ENCODE measurements at places on chromosomes 5 and 9.

GRCh38 chr9:12414514-12414913 lies 278.7 kb upstream of the TYRP1 start:
- no peak for DNase-seq

DNA sequence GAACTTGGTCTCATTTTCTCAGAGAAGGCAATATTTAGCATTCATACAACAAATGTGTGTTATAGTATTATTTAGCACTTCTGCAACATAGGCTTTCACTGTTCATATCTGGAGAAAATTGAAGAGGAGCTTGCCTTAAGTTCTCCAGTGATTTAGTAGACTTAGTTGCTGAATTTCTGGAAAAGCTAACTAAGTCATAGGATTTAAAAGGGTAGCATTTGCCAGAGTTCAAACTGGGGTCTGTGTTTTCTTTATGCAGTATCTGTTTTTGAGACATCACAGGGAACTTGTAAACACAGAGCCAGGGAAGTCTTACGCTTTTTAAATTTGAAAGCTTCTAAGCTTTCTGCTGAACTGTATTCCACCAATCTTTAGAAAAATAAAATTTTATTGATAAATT lies 8.7 kb upstream of the PCSK5 start:
- no peak for DNase-seq

DNA sequence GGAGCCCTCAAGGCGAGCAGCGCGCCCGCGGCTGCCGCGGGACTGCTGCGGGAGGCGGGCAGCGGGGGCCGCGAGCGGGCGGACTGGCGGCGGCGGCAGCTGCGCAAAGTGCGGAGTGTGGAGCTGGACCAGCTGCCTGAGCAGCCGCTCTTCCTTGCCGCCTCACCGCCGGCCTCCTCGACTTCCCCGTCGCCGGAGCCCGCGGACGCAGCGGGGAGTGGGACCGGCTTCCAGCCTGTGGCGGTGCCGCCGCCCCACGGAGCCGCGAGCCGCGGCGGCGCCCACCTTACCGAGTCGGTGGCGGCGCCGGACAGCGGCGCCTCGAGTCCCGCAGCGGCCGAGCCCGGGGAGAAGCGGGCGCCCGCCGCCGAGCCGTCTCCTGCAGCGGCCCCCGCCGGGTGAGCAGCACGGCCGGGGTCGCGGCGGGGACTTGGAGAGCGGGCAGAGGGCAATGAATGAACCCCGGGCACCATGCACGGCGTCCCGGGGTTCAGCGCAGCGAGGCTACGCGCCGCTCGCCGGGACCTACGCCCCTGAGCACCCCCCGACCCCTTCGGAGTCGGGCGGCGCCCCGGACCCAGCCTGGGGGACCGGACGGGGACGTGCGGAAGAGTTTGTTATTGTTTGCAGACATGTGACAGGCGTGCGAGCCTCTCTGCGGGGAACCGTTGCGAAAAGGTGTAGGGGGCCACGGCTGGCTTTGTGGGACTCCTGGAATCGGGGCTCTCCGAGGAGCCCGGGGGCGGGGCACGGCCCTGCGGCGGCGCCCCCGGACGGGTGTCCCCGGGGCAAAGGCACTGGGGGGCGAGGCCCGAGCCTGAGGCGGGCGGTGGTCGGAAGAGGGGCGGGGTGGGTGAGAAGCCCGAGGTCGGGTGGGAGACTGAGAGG lies 553 bp downstream of the MAP3K1 start:
- peak; percentile 58 for DNase-seq

DNA sequence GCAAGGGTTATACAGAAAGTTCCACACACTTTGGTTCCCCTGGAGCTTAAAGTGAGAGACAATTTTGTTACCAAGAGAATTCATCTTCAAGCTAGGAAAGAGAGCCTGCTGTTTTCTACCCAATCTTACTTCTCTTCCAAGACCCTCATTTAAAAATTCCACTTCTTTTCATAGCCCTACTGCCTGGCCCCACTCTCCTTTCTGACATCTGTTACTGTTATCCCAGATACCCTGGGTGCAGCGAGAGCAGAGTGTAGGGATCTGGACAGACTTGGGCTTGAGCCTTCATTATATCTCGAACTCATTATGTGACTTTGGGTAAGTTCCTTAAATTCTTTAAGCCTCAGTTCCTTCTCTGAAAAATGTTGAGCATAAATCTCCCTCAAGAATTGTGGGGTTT lies 263.1 kb downstream of the ASTN2 start:
- DNase-seq: no peak

- no peak for DNase-seq
Observed at GRCh38 chr5:109325456-109325855, 84.3 kb downstream of the PJA2 start.

DNA sequence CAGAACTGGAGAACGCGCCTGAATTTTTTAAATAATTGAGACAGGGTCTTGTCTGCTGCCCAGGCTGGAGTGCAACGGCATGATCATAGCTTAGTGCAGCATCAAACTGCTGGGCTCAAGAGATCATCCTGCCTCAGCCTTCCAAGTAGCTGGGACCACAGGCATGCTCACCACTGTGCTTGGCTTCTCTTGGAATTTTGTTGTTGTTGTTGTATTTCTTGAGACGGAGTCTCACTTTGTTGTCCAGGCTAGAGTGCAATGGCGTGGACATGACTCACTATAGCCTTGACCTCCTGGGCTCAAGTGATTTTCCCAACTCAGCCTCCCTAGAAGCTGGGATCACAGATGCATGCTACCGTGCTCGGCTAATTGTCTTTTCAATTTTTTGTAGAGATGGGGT lies 58.4 kb upstream of the DAB2IP start:
- DNase-seq: no peak

- no peak for DNase-seq
Observed at GRCh38 chr5:168714046-168714445, 134.9 kb upstream of the PANK3 start.

GRCh38 chr9:88694625-88695024 lies 159.6 kb downstream of the NXNL2 start:
- no peak for DNase-seq

- no peak for DNase-seq
Observed at GRCh38 chr5:126848253-126848652, 71.3 kb downstream of the LMNB1 start.

DNA sequence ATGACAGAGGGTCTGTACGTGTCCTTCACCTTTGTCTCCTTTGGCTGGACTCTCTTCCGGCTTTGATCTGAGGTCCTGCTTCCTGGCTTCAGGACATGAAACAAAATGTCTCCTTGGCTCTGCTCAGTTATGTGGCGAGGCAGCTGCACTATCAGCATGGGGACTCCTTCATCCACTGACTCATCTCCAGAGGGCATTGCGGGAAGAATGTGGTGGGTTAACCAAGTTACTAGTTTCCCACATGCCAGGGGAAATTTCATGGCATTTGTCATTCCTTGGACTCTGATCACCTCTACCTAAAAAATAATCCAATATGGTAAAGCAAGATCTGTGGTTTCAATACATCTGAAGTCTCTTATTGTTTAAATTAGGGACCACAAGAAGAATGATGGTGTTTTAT lies 259.7 kb downstream of the MED10 start:
- no peak for DNase-seq

- DNase-seq: no peak
Observed at GRCh38 chr9:81860581-81860980, 67.6 kb upstream of the SPATA31D4 start.

DNA sequence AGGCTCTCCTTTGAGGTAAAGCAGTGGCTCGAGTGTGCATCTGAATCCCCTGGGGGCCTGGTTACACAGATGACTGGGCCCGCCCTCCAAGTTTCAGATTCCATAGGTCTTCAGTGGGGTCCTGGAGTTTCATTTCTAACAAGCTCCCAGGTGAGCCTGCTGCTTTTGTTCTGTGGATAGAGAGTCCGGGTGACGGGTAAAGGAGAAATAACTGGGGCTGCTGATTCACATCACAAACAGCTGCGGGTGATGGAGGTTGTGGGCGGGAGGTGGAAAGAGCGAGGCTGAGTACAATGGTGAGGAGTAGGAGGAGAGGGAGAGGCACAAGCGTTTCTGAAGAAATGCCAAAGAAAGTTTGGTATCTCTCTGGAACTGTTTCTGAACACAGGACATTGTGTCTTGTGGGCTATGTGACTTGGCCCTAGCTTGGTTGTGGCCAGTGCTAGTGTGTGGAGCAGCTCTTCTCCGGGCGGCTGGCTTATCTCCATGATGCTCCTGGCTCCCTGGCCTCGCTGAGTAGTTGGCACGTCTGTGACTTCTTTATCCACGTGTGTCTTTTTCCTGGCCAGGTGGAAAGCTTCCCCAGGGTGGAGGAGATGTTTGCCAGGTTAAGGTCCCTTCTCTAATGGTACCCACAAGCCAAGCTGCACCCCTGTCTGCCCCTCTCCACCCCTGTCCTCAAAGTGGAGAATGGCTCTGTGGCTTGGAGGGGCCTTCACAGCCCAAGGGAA lies 61.7 kb downstream of the HSPA4 start:
- DNase-seq: no peak

GRCh38 chr9:8361364-8361763 lies 561.8 kb upstream of the DMAC1 start:
- no peak for DNase-seq

DNA sequence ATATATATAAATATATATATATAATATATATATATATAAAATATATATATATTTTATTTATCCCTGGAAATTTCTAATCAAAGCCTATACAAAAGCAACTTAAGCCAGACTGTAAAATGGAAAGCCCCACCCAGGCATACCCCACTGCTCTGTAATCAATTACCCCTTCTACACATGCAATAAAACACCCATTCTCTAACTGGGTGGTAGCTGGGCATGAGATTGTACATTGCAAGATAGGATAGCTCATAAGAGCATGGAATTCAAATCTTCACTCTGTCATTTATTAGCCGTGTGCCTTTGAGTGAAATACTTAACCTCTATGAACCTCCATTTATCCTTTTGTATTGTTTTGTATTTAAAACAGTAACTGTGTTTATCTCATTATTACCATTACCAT lies 405.3 kb upstream of the SLC30A5 start:
- no peak for DNase-seq

- no peak for DNase-seq
Observed at GRCh38 chr5:38045446-38045845, 205.6 kb upstream of the GDNF start.

GRCh38 chr5:39400713-39401578 lies 23.8 kb downstream of the DAB2 start:
- DNase-seq: no peak

DNA sequence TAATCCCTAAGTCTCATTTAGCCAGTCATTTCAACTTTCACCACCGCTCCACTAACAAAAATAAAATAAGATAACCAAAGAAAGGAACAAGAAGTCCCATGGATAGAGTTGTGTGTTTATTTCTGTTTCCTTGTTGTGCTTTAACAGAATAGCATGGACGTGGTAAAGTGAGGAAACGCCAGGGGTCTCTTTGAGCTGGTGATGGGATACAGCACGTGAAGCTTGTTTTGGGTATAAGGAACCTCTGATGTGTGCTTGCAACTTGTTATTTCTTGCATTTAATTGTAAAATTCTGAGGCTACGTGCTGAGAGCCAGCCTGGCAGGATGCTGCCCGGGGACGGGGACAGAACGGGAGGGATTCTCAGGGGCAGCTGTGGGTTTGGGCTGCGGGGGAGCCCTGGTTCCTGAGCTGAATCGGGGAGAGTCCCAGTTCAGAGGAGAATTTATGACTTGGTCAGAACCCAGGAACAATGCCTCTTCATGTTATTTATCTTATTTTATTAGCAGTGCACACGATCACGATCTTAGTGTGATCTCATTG lies 63.4 kb downstream of the ANKRD33B start:
- DNase-seq: no peak

DNA sequence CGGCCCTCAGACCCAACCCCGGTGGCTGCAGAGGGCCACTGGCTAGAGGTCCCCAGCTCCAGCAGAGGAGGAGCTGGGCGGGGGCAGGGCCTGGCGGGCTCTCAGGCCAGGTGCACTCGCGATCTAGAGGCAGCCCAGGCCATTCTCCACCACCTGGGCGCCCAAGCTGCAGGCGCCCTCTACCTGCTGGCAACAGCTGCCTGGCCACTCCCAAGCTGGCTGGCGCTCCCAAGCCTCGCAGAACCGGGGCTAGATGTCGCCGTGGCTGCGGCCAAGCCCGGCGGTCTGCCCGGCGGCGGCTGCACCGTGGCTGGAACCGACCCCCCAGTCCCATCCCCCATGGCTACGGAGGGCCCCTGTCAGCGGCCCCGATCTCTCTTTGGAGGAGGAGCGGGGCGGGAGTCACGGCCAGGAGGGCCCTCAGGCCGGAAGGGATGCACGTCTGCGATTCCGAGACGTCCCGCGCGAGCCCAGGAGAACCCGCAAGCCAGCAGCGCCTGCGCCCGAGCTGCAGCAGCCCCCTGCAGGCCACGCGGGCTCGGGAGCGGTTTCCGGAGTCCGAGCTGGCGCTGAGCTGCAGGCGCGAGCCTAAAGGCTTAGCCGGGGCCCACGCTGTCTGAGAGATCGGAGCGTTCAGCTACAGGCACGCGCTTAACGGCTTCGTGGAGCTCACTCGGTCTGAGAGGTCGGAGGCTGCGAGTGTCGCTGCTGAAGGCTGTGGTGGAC lies 44.3 kb upstream of the BICD2 start:
- DNase-seq: peak; percentile 13

GRCh38 chr5:69444127-69444754 lies 29.3 kb downstream of the MARVELD2 start:
- DNase-seq: no peak

DNA sequence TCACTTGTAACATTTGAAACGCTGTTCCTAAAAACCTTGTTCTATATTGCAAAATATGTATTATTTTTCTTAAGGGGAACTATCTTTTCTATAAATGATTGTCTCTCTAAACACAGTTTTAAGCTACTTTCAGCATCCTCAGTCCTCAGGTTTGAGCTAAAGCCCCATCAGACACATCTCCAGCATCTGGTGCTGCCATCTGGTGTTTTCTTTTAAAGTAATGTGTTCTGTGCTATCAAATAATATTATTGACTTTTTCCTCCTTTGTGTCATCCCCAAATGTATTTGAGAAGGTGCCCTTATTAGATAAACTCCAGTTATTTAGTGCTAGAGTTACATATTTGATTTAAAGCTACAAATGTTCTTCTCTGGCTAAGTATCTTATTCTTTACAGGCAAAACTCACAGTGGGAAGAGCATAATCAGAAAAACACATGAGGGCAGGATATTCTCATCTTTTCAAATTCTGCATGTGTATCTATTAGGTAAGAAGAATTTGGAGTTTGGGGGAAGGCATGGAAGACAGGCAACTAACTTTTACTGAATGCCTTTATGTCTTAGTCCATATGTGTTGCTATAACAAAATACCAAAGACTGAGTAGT lies 27.5 kb downstream of the ZNF474 start:
- DNase-seq: peak; percentile 44

- no peak for DNase-seq
Observed at GRCh38 chr9:129695870-129696269, 30.4 kb downstream of the PRRX2 start.

GRCh38 chr5:112960863-112961504 lies 15.6 kb upstream of the DCP2 start:
- no peak for DNase-seq

DNA sequence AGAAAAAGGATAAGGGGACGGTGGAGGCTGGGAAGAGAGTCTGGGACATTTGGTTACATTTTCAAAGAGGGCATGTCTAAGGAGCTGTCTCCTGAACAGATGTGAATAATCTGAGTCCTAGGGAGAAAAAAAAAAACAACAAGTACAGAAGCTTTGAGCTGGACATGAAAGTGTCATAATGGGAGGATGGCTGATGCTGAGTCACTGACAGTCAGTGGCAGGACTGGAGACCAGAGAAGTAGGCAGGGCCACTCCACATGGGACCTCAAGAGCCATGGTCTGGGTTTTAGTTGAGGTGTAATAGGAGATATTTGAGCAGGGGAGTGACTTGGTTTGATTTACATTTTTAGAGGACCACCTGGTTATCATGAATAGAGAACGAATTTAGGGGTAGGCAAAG lies 70.6 kb downstream of the DPYSL3 start:
- DNase-seq: no peak

GRCh38 chr5:152634586-152634985 lies 229.5 kb upstream of the NMUR2 start:
- DNase-seq: no peak

Data from midbrain (tissue), 1 donor.